Stimulated activated CD8-positive, alpha-beta memory T cell treated with anti-CD3 and anti-CD28 coated beads, Interleukin-4, amount 100 ng/mL, for 48 hours (primary cell): ENCODE measurements at places on chromosomes 3 and 15.

- DNase-seq: no peak
These were observed 55.0 kb downstream of the FLNB start for GRCh38 chr3:58063022-58063815.

DNA sequence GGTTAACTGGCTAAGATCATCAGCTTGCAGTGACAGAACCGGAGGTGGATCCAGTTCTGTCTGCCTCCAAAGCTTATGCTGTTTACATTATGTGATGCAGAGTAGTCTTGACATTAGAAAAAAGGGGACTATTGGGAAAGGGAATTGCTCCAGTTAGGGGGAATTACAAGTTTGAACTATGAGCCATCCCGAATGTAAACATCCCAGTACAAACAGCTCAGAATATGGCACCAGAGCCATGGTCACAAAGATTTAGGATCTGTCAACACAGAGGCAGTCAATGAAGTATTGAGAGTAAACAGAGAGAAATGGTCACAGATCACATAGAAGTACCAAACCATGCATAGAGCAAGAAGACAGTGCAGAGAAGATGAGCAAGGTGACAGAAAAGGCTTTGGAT, 39.8 kb upstream of the CRTC3 start:
- no peak for DNase-seq

DNA sequence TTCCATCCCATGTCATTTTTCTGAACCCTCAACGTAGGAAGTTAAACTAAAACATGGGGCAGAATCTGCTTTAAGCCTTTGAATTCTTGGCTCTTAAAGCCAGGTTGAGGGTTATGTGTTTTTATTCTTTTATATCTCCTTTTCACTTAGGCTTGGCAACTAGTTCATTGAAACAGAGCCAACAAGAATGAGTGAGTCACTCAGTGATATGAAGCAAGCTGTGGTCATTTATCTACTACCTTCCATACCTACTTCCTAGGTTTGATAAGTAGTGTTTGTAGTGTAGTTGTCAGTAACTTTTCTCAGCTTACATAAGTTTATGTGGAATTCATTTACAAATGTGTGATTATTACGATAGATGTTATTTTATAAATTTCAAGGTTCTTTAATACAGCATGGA, 67.4 kb downstream of the SNRPN start:
- DNase-seq: no peak

- no peak for DNase-seq
These were observed 77.4 kb upstream of the TNFSF10 start for GRCh38 chr3:172600644-172601065.
